NCI-H2029 treated with DMSO at 0.1 percent for 48 hours (cell line): ENCODE measurements at places on chromosomes 11 and 22.

GRCh38 chr11:129590030-129590752 is 214.5 kb downstream of the BARX2 start:
- no peak for DNase-seq

DNA sequence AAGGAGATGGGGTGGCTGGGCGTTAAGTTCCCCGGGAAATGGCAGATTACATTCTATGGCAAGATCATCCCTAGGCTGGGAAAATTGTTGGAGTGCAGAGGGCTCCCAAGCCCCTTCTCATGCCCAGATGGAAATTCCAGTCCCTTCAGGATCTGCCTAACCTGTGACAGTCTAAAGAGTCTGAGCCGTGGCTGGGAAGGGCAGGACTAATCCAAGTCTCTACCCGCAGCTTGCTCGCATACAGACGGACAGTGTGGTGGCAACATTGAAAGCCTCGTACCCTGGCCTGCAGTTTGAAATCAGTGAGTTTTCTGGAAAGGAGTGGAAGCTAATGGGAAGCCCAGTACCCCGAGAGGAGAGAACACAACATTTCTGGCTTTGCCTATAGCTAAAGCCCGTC is 3.7 kb downstream of the HMBS start:
- DNase-seq = no peak

DNA sequence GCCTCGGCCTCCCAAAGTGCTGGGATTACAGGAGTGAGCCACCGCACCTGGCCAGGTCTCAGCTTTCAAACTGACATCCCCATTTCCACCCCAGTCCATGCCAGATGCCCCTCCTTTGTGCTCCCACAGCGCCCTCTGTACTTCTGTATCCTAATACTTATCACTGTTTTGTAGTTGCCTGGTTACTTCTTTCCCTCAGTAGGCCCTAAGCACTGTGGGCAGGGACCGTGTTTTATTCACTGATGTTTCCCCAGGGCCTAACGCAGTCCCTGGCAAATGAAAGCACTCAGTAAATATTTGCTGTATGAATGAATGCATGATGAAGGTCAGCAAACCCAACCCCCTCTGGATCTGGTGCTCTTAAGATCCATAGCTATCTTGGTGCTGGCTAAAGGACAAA is 2.2 kb upstream of the TRIM3 start:
- peak; percentile 96 for DNase-seq

DNA sequence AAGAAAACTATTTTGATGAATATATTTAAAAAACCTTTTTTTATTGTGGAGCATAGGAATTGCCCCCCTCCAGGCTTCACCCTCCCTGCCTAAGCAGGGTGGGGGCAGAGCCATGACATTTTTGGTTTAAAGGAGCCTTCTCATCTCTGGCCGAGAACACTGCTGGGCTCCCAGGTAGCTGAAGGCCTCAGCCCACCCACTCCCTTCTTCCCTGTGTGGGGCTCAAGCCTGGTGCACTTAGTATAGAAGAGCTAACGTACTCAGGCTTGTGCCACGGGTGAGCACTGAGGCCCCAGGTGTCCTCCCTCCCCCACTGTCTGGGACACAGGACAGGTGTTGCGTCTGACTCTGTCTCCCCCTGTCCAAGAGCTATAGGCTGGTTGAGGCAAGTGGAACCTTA is 2.2 kb upstream of the IL18BP start:
- no peak for DNase-seq

DNA sequence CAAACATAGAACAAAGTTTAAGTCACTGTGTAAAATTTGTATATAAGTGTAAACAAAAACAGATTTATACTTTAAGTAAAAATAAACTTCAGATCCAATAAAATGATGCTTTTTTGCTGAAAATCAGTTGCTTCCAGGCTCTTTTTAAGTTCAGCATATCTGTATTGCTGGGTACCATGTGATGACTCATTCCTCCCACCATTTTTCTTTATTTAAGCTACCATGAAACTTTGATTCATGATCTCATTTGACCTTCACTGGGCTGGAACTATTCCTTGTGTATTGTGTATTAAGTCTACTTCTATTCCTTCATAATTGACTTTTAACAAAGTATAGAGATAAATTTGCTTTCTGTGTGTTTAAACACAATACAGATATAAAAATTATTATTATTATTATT is 46.3 kb upstream of the RRM1 start:
- DNase-seq = no peak

DNA sequence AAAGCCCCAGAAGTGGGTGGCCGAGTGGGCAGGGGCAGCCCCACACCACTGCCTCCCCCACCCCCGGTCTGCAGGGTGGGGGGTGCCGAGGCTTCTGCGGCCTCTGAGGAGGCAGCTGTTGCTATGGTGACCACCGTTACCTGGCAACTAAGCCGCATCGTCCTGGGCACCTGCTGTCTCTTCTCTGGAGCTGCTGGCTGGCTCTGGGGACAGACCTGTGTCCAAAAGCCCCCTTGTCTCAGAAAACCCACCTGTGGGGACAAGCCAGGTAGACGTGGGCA is 79.9 kb upstream of the PRR5 start:
- DNase-seq = no peak

DNA sequence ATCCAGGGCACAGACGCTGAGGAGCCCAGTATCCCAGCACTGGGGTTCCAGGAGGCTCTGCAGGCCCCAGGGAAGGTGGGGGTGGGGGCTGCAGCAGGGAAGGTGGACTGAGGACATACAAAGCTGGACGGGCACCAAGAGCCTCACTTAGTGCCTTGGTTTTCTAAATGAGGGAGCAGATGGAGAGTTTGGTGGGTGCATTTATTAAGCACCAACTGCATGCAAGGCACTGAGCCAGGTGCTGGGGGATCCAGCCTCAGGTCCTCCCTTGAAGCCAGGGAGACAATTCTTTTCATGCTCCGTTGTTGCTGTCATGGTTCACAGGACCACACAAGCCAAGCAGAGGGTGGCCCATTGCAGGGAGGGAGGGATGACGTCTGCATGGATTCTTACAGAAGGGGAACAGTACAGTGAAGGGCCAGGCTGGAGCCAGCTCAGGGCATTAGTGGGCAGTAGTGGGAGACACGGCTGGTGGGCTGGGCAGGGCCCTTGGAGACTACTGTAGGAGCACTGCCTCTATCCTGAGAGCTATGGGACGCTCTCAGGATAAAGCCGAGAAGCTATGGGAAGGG is 65.0 kb downstream of the MACROD1 start:
- DNase-seq = no peak

DNA sequence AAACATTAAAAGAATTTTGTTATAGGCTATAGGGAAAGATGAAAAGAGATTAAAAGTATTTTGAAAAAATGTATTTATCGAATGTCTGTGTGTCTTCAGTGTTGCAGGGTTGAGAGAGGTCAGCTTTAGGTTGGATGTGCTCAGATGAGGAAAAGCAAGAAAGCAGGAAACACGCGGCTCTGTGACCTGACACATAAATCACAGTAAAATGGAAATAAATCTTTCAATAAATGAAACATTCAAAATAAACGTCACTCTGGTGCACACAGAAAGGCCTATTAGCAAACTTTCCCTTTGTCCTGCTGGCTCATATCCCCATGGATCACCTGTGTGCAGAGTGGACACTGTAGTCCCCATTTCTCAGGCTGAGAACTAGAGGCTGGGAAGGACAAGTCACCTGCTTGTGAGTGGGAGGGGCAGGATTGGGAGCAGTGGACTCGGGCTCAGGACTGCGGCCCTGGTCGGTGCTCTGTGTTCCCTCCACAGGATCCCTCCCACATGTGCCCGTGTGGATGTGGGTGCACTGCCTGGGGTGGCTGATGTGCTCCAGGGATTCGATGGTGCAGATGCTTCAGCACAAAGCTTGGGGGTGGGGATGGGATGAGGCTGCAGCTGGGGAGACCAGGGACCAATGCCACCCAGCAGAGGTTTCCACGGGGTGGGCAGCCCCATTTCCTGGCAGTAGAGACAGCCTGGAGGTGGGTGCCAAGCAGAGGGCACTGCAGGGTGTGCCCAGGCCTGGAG is 96.0 kb upstream of the IGLL5 start:
- DNase-seq = no peak

GRCh38 chr11:69099180-69099579 is 50.4 kb downstream of the TPCN2 start:
- DNase-seq = no peak

GRCh38 chr11:35236667-35237003 is 97.7 kb downstream of the CD44 start:
- DNase-seq = no peak

- no peak for DNase-seq
Observed at GRCh38 chr11:77205467-77206263, 77.6 kb downstream of the MYO7A start.

GRCh38 chr11:134731213-134731961 is 319.3 kb upstream of the B3GAT1 start:
- no peak for DNase-seq

- no peak for DNase-seq
Observed at GRCh38 chr11:26198532-26199096, 133.3 kb upstream of the ANO3 start.
